RPMI7951 (cell line): ENCODE measurements at places on chromosomes 12 and 14. TPM values are rescaled to one million over a fixed set of nuclear protein-coding genes. Genes with fewer than 3 reads are reported as not detected.

DNA sequence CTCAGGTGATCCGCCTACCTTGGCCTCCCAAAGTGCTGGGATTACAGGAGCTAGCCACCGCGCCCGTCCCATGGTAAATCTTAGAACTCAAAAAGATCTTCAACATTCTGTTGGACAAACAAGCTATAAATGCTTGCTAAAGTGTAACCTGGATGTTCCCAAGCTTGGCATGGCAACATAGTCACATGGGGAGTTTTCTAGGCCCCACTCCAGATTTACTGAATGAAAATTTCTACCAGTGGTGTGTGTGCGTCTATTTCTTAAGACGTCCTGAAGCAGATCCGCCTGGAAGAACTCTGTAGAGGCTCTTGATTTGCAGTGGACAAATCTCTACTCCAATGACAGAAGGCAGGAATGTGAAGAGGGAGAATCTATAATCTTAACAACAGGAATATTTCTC is 59.9 kb downstream of the ZFYVE21 start:
- no peak for DNase-seq

DNA sequence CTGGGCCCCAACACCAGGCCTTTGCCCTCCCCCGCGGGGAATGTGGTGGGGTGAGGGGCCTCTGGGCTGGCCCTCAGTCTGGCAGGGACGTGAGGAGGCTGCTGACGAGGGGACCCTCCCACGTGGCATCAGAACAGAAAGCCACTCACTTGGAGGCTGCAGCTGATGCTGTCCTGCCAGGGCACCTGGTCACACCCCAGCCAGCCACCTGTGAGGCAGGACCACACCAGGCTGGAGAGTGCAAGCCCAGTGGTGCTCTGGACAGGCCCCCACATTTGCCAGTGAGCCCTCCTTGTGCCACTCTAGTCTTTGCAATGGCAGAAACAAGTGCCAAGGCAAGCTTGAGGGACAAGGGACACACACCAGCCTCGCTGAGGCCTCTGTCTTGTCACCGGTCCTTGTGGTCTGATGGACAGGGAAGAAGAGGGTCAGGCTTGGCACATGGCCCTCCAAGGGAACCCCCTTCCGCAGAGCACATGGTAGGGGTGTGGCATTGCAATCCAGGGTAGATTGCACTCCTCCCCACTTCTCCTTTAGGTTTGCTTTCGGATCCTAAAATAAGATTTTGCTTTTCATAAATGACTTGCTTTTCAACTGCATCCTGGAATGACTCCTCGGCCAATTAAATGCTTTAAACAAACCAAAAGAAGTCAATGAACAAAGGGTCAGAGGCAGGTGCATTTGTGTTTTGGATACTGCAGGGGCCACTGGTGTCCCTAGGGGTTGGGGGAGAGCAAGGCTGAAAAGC is 53.7 kb downstream of the CCDC88C start:
- no peak for DNase-seq

DNA sequence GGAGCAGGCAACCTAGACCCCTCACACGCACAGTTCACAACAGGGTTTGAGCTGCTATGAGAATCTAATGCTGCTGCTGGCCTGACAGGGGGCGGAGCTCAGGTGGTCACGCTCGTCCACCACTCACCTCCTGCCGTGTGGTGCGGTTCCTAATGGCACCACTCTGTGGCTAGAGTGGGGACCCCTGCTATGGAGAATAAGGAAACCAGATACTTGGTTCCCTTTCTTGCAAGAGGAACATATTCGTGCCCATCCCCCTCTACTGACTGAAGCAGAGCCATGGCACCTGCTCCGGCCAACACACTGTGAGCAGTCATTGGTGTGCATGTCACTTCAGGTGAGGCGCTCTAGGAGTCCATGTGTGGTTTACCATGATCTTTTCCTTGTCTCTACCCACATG is 30.4 kb upstream of the RIMBP2 start:
- no peak for DNase-seq

- DNase-seq, result no peak
Measured at GRCh38 chr12:124776125-124776513, 87.5 kb downstream of the SCARB1 start.

The CLIP1 gene
- 16.9 and 23.1 TPM in 2 replicates for total RNA-seq

The OR6C1 gene
- not detected in 2 replicates for total RNA-seq

The TTC9 gene
- total RNA-seq, result 0.10 TPM in 1 of 2 replicates, not detected in the other
